Memory B cell (primary cell): ENCODE measurements at places on chromosomes 13 and 19.

- no peak for DNase-seq
Observed at GRCh38 chr19:57905258-57905657, 11.1 kb downstream of the ZNF417 start.

DNA sequence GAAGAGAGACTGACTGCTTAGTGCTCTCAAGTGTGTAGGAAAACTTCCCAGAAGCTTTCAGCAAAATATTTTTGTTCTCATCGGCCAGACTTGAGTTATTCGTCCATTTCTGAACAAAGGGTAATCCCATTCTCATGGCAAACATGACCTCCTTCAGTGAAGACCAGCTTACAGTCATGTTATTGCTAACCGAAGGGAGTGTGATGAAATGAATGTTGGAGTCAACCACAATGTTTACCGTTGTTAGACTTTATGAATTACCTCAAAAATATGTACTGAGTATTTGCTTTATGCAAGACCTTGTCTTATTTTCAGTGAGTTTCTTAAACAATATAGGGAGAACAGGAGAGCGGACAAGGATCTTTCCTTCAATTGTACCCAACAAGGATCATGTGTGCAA is 228.6 kb downstream of the LMO7 start:
- DNase-seq: no peak

DNA sequence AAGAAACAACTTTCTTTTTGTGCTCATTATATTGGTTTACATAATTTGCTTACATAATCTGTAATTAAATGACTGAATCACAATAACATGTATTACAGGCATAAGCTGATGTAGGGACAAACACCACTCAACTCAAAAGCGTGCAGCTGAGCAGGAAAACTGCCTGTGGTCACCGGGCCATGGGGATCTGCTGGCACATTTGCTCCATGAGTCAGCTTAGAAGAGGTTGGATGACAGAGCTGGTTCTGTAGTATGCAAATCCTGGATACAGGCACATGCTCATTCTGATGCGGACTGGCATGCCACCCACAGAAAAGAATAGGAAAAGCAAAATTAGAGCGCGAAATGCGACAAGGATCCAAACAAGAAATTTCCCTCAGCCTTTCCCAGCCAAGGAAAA is 128.6 kb downstream of the USP12 start:
- no peak for DNase-seq

- DNase-seq: no peak
Observed at GRCh38 chr13:112510002-112510780, 77.8 kb downstream of the TUBGCP3 start.

- DNase-seq: no peak
Observed at GRCh38 chr19:2239173-2239572, 2.5 kb downstream of the SF3A2 start.

DNA sequence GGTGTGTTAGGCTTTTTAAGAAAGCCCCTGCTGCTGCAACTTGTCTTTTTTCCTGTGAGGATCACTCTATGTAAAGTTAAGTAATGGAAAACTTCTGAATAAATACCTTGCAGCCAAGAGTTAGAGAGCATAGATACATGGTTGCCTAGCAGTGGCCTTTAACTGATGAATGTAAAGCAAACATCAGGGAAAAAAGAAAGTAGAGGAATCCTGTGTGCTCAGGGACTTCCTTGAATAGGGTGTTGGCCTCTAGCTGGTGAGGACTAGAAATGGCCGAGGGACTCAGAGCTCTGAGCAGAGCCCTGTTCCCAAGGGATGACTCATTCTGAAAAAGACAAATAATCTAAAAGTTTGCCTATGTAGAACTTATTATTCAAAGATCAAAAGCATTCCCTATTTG is 135.7 kb downstream of the MIPEP start:
- no peak for DNase-seq

- no peak for DNase-seq
Observed at GRCh38 chr19:31900991-31901390, 444.4 kb upstream of the ZNF507 start.

DNA sequence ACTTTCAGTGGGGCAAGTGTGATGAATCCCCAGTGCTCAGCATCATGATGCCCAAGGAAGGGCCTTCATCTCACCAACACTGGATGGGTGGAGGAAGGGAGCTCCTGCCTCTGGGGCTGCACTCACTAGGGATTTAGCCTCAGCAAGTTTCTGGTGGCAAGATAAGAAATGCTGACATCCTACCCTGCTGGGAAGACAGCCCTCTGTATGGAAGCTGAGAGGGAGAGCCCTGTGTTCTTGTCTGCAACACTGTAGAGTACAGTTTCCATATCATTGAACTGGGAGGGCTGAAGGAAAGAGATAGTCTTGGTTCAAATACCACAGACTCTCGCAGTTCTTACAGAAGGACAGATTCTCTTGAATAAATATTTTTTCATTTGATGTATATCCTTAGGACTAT is 7.3 kb upstream of the ZNF460 start:
- no peak for DNase-seq

- no peak for DNase-seq
Observed at GRCh38 chr13:63042686-63043085, 1627.0 kb upstream of the PCDH20 start.

DNA sequence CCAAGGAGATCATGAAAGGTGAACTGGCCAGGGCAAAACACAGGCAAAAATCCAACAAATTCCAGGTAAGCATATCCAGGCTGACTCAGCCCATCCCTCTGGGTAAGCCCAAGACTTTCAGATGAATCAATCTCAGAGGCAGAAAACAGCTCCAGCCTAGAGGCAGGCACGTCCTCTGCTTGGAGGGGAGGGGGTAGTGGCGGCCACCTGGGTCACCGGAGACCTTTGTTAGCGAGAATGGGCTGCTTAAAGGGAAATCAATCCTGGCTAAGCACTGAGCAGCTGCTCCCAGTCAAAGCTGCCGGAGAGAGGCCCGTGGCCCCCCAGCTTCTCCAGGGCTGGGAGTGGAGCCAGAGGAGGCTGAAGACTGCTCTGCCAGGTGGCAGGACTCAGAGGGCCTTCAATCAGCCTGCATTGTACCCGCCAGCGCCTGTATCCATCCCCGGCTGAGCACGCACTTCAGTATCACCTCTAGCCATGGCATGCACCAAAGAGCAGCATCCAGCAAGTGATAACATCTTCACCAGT is 48.2 kb downstream of the PIN1 start:
- no peak for DNase-seq

GRCh38 chr13:53494406-53494805 is 465.8 kb downstream of the OLFM4 start:
- DNase-seq: no peak

- no peak for DNase-seq
Observed at GRCh38 chr13:60590800-60591747, 194.1 kb downstream of the TDRD3 start.

DNA sequence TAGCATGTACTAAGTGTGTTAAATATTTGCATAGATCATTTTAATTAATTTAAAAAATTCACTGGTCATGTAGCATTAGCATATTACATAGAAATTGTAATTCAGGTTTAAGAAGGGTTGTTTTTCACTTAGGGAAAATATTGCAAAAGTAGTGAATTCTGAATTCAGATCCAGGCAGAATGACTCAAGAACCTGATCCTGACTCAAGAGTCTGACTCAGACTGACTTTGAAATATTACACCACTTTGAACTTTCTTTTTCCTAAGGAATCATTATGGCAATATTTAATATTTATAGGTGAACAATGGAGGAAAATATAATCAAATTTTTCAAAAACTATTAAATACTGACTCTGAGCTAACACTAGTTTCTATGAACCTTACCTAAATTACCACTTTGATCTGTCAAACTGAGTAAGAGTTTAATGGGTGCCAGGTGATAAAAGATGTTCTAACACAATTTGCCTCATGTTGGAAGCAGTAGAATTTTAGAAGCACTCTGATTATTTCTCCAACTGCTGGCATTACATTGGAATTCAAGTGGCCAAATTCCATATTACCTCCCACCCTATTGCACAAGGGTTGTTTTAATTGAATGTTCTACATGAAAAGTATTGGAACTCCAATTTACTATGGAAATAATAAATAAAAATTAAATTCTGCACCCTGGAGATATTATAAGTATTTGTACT is 261.6 kb downstream of the SLITRK1 start:
- no peak for DNase-seq

DNA sequence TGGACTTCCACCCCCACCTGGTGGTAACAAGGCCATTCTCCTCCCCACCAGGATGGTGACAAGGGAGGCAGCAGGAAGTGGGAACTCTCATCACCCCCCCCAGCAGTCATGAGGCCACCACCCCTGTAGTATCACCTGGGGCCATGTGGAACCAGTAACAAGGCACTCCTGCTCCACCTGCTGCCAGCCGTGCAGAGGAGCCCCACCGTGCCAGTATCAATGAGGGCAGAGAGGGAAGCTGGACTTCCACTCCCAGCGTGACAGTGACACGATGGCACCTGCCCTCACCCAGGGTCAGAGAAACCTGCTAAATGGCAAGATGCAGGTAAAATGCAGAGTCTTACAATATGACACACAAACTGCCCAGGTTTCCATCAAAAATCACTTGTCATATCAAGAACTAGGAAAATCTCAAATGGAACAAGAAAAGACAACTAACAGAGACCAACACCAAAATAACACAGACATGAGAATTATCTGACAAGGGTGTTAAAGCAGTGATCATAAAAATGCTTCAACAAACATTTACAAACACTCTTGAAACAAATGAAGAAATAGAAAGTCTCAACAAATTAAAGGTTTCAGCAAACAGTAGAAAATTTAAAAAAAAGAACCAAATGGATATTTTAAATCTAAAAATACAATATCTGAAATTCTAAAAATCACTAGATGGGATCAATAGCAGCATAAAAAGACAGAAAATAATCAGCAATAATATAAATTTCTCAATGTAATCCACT is 9.1 kb upstream of the SPACA7 start:
- no peak for DNase-seq

DNA sequence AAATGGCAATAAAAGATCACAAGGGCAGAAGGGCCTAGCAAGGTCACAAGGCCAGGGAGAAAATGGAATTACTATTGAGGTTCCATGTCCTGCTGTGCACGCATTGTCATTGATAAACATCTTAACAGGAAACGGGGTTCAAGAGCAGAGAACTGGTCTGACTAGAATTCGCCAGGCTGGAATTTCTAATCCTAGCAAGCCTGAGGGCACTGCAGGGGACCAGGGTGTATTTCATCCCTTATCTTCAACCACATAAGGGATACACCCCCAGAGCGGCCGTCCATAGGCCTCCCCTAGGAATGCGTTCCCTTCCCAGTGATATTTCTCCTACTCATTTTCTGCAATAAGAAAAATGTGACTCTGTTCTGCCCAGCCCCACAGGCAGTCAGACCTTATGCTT is 19.5 kb downstream of the ERICH4 start:
- no peak for DNase-seq

DNA sequence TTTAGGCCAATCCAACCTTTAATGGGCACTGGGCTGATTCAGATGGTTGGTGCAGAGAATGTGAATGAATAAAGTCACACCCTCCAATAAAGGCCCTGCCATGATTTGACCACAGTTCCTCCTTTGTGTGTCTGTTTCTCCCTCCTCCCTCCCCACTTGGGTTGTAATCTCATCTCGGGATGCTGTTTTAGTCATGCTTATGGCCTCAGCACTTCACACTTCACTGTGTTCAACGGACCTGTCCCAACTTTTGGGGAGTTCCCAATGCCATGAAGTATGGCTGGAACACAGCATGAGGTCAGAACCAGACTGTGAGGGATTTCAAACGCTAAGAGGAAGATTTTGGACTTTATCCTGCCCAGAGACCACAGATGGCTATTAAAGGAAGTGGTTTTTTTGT is 5.6 kb upstream of the RAB8A start:
- no peak for DNase-seq

GRCh38 chr19:32313569-32314265 is 31.7 kb upstream of the ZNF507 start:
- no peak for DNase-seq

- no peak for DNase-seq
Observed at GRCh38 chr13:73808318-73808717, 325.9 kb downstream of the KLF12 start.

DNA sequence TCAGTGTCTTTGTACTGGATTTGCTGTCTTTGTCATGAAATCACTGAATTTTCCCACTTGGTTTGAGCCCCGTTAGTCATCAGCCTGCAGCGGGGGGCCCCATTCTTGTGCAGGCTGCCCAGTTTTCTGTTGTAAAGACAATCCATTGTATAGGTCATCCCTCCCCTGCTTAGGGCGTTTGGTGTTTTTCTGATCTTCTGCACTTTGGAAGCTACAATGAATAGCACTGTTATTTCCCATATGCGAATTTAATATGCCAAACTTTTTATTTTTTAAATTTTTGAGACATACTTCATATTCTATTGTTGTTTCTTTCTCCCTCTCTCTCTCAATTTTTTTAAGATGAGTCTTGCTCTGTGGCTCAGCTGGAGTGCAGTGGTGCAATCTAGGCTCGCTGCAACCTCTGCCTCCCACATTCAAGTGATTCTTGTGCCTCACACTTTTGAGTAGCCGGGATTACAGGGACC is 9.0 kb downstream of the SLC27A1 start:
- DNase-seq: no peak

- no peak for DNase-seq
Observed at GRCh38 chr19:4368128-4368820, 24.9 kb downstream of the MPND start.

DNA sequence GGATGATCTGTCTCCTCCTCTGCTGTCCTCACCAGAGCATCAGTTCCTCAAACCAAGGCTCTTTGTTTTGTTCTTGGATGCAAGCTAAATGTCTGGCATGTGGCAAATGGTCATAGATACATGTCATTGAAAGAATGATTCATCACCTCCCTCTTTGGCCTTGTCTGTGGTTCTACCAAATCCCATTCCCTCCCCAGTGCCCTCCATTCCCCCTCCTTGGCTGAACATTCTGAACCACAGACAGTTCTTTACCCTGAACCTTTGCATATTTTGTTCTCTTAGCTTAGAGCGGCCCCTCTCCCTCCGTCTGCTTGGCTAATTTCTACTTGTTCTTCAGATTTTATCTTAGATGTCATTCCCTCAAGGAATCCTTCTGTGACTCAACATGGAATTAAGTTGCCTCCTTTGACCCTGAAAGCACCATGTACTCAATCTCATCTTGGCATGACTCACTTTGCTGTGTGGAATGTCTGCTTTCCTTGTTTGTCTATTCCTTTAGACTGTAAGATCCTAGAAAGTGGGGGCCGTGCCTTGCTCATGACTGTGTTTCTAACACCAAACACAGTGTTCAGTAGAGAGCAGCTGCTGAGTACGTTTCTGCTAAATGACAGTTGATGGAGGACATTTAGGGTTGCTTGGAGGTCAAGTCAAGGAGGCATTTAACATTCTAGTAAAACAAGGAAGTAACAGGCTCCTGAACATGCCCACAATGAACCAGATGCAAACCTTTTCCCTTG is 8.1 kb downstream of the ALOX5AP start:
- no peak for DNase-seq

- DNase-seq: no peak
Observed at GRCh38 chr13:106505295-106505694, 30.2 kb downstream of the EFNB2 start.
